ENCODE measurements at places on chromosomes 4 and X.

- no peak for DNase-seq
These were observed 47.2 kb downstream of the FAM114A1 start for GRCh38 chr4:38914854-38915253.

DNA sequence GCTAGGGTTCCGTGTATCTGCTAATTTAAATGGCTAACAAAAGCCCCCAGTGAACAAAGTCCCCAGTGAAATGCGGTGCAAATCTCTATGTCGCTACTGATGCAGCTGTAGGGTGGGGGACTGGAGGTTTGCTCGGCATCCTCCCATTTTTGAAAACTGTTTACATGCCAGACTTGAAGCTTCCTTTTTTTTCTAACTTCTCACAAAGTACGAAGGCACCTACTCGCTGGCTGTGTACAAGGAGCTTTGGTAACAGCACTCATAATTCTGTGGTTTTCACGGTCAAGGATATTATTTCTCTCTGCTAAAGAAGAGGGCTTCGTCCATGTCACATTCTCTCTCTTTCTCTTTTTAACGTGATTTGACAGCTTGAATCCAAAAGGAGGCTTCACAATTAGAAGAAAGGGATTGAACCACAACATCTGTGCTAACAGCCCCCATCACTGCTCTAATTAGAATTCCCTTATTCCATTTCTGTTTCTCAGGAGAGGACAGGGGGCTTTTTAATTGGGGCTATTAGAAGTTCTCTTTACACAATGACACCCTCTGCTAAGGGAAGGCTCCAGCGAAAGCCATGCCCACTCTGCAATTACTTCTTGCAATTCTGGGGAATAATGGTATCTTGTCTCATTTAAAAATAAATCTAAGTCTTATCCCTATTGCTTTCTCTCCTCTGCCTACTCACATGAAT is 46.7 kb downstream of the TMEM156 start:
- no peak for DNase-seq

DNA sequence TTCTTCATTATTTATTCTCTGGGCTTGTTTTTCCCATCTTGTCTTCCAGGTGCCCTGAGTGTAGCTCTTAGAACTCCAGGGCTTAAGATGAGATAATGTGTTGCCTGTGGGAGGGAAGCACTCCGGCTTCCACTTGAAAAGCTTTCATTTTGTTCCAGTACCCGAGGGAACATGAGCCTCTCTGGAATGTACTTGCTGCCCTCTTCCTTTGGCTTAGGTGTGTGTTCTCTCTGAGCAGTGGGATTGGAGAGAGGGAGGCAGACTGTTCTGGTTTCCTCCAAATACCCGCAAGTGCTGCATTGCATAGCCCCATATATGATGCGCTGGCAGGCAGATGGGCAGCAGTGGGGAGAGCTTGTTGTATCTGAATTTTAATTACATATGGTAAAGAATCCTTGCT is 861 bp upstream of the DTHD1 start:
- DNase-seq = no peak

DNA sequence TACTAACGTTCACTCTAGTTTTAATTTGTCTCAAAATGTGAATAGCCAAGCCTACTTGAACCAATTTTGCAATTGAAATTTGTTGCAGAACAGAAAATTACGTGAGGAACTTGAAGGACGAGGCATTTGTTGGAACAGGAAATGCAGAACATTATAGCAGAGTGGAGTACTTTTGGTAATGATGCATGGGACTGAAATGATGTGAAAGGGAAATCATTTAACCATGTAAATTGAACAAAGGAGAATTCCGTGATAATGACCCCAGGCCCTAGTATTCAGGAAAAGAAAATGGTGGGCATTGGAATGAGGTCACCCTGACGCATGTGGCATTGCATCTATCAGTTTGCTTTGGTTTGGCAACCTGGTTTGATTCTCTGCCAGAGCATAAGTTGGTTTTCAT is 44.9 kb upstream of the BEND4 start:
- DNase-seq = no peak

DNA sequence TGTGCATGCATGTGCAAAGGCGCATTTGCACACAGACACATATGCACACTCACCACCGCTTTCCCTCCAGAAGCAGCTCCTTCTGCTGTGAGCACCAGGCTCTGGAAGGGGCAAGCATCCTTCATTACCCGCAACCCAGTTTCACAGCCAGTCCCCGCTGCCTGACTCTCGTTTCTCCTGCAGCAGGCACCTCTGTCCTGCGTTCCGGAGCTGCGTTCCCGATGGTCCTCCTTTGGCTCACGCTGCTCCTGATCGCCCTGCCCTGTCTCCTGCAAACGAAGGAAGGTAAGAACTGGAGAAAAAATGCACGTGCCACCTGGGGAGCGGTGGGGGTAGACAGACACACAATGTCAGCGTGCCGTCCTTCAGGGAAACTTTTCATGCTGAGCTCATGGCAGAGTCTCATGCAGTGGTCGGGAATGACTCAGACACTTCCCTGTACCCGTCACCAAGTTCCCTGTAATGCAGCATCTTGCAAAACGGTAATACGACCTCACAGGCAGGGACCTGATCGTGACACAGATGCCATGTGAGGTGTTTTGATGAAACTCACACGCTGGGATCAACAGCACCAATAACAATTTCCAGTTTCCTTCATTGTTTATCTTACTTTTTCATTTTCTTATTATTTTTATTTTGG is 5.1 kb downstream of the IL3RA start:
- DNase-seq = no peak

- no peak for DNase-seq
These were observed 528.7 kb downstream of the TMA16 start for GRCh38 chr4:164023214-164023613.

- DNase-seq = no peak
These were observed 1392.7 kb downstream of the PCDH7 start for GRCh38 chr4:32112891-32113290.

DNA sequence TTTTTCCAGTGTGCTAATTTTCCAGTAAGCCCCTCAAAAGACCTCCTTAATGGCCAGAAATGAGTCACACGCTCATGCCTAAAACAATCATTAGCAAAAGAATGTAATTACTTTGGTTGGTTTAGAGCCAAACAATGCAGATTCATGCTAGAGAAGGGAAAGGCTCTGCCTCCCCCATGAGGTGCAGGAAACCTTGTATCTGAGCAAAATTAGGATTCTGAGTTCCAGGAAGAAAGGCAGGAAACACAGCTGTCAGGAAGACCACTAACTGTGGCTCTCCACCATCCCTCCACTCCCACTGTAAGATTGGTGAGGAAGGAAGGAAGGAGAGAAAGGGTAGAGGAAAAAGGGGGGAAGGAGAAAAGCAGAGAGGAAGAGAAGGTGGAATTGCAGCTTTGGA is 104.9 kb upstream of the DHX15 start:
- no peak for DNase-seq

DNA sequence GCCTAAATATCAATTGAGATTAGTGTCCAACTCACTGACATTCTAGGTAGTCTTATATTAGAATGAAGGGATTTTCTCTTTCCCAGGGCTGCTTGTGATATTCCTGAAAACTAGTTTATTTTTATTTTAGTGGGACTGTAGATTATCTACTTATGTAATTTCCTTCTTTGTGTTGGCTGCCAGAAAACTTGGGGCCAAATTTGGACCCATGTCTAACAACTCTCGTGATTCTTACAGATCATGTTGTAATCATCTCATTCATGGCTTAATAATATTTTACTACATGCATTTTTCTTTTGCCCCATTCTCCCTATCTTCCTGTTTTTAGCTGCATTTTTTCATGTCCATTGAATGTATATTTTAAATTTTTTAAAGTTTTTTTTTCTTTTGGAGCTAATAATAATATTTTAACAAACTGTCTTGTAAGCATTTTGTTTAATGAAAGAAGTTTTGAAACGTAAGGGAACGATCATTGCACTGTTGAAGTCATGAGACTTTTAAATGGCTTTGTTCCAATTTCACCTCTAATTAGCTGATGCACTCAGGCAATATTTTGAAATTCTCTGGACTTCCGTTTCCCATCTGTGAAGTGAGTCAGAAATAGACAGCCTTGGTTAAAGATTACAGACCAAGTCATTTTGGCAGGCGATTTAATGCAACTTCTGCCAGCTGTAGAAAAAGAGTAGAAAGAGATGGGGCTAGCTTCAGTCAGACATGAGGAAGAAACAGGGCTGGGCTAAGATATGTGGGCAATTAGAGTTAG is 14.3 kb upstream of the TDO2 start:
- no peak for DNase-seq

GRCh38 chr4:149116806-149117205 is 674.6 kb upstream of the NR3C2 start:
- DNase-seq = no peak

DNA sequence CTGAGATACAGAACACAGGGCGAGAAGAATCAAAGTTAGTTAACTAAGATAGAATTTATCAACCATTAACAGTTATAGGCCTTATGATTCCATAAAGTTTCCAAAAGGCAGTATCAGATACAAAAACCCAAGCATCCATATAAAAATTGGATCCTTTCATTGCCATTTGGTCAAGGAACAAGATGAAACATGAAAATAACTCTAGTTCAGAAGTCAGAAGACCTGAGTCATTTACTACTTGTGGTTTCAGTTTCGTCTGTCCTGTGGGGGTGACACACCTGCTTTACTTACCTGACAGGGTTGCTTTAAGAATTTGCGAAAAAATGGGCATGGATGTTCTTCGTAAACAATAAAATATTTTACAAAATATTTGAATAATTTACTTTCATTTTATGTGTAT is 130.8 kb downstream of the ANAPC10 start:
- no peak for DNase-seq

GRCh38 chr4:110195561-110196205 is 2.7 kb downstream of the ELOVL6 start:
- DNase-seq = no peak

DNA sequence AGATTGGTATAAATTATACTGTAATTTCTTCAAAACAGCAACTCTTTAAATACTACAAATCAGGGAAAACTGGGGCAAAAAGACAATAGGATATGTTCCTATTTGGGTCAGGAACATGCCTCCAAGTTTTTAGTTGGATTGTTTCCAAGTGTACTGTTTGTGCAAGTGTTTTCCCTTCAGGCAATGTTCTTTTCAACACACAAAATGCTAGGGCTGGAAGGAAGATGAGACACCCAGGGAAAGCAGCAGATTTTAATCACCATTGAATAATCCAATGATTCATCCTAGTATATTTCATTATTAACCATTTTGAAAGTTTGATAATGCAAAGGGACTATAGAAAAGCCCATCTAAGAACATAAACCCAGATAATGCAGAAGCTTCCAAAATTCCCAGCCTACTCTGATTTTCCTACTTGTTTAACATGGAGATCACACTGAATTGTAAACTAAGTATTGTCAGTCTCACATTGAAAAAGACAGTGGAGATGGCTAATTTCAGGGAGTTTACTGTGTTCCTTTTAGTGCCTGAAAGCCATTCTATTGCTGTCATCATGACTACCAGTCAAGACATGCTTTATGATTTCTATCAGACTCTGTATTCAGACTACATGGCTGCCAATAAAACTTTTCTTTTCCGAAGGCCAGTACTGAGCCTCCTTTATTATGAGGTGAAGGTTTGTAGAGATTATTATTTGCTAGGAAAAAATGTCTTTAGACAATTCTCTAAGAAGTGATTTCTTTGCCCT is 38.6 kb downstream of the COL4A6 start:
- no peak for DNase-seq

Data from heart right ventricle (tissue), 16 donors.